ENCODE measurements at places on chromosomes 6 and 20.

DNA sequence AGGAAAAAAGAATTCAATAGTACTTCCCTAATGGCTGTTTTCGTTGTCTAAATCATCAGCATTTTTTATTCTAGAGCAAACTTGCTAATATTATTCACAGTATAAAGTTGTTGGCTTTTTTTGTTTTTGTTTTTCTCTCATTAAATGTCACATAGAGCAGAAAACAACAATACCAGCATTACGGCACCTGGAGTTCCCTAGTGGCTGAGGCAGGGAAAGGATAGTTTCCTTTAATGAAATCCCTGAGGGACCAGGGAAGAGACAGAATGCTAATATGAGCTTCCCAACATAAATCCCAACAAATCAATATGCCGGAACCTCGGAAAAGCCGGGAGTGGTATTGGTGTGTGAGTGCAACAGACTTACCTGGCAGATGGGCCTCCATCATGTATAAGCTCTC is 235.2 kb upstream of the ASCC3 start:
- no peak for DNase-seq

GRCh38 chr6:105153676-105154075 is 26.1 kb downstream of the POPDC3 start:
- DNase-seq, result no peak

DNA sequence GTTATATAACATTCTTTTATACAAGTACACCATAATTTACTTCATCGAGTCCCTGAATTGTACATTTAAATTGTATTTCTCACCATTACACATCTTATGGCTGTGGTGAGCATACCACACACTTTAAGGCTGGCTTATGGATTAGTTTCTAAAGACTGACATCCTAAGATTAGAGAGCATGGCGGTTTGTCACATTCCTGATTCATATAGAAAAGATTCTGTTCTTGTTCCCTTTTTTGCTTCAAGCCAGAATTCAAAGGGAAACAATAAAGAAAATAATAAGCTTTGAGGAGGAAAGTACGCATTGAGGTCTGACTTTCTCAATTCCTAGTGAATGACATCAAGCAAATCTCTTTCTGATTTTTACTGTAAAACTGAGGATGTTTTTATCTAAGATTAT is 2.5 kb downstream of the BTN1A1 start:
- no peak for DNase-seq

GRCh38 chr6:125789576-125790357 is 993 bp upstream of the NCOA7 start:
- DNase-seq, result peak; percentile 26

- no peak for DNase-seq
Observed at GRCh38 chr6:90186637-90187371, 109.8 kb downstream of the BACH2 start.

DNA sequence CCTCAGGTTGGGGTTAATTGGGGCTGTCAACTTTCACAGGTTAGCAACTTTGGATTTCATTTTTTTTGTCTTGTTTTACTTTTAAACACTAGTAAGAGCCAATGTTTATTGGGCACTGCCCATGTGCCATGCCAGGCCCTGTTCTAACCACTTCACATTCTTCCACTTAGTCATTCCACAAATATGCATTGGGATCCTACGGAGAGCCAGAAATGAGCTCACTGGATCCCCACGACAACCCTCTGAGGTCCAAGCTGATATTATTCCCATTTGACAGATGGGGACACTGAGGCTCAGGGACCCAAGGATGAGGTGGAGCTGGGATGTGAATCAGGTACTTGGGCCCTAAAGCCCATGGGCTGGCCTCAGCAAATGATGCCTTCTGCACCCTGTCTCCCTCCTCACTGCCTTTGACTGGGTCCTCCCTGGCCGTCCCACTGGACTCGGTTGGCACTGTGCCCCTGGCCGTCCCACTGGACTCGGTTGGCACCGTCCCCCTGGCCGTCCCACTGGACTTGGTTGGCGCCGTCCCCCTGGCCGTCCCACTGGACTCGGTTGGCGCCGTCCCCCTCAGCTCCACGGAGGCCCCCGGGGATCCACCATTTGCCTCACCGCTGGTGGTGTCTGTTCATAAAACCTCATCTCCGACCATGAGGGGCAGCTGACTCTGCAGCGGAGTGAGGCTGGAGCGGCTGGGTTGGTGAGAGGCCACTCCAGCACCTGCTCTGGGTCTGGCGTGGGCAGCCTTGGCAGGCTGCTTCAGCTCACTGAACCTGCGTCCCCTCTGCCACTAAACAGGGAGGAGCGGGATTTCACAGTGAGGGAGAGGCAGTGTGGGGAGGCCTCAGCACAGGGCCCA is 4.8 kb upstream of the PMEPA1 start:
- no peak for DNase-seq
